Cerebellar nuclear complex (tissue), 1 donor: ENCODE measurements at places on chromosomes 12 and 14.

DNA sequence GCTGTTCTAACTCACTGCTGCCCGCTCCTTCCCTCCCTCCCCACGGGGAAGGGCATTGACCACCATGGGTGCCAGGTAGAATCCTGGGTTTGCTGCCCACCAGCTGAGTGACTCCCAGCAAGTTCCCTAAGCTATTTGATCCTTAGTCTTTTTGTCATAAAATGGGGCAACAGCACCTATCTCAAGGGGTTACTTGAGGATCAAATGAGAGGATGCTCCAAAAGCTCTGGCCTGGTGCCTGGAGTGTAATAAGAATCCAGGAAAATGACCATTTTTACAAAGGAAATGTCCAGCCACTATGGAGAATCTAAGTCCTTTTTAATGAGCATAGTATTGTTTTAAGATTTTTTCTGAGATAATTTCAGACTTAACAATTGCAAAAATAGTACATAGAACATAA is 61.4 kb upstream of the CMKLR1 start:
- DNase-seq: no peak

- DNase-seq: no peak
Observed at GRCh38 chr12:28794211-28794610, 354.9 kb upstream of the FAR2 start.

DNA sequence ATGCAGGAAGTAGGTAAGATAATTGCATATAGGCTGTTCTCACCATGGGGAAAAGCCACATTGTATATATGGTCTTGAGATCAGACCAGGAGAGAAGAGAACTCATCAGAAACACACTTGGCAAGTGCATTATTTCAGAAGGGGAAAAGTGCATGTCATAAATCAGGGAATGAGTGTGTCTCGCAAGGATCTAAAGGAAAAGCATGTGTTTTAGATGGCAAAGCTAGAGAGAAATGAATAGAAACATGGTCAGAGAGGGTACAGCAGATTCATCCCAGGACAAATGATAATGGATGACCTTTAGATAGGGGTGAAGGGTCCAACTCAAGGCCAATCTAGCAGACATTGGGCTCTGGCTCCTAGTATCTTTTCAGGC is 230.2 kb upstream of the NAV3 start:
- no peak for DNase-seq

GRCh38 chr14:105294142-105294597 is 6.6 kb downstream of the BRF1 start:
- DNase-seq: no peak

GRCh38 chr12:85825746-85826145 is 10.5 kb downstream of the RASSF9 start:
- no peak for DNase-seq

DNA sequence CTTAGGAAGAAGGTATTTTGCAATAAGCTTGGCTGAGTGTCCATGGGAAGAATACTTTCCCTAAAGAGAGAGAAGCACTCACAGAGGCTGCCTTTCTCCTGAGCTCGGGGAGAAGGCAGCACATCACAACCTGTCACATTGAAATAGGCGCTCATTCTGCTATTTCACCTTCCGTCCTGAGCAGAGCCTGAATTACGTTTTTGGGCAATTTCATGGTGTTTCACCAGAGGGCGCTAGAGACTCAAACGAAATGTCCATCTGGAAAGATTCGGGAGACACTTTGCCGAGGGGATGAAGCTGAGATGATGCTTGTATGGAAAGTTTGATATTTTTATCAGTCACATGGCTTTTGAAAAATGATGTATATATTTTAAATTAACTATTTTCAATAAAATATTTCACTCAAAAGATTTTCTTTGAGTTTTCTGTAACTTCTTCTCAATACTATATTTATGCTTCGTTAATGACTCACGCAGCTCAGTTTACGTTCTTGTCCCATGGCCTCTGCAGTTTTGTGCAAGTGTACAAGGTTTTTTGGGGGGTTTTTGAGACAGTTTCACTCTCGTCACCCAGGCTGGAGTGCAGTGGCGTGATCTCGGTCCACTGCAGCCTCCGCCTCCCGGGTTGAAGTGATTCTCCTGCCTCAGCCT is 17.4 kb upstream of the B4GALNT3 start:
- no peak for DNase-seq

DNA sequence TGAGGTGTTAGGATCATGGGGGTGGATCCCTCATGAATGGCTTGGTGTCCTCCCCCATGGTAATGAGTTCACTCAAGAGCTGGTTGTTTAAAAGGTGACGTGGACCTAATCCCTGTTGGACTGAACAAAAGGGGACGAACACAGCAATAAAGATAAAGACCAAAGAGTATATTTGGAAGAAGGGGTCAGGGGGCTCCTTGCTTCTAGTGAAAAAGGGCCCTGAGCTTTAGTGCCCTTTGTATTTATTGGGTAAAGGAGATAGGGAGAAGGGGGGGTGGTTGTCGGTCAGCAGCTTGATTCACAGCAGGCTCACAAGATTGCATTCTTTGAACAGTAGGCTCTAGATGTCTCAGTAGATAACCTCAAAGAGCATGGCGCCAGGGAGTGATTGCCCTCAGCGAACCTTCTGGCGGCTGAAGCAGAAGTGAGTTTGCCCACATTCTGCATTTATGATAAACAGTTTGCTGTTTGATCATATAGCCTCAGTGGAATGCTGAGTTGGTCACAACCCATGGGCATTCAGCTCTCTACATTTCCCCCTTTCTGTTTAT is 25.9 kb upstream of the MAPKAPK5 start:
- no peak for DNase-seq

DNA sequence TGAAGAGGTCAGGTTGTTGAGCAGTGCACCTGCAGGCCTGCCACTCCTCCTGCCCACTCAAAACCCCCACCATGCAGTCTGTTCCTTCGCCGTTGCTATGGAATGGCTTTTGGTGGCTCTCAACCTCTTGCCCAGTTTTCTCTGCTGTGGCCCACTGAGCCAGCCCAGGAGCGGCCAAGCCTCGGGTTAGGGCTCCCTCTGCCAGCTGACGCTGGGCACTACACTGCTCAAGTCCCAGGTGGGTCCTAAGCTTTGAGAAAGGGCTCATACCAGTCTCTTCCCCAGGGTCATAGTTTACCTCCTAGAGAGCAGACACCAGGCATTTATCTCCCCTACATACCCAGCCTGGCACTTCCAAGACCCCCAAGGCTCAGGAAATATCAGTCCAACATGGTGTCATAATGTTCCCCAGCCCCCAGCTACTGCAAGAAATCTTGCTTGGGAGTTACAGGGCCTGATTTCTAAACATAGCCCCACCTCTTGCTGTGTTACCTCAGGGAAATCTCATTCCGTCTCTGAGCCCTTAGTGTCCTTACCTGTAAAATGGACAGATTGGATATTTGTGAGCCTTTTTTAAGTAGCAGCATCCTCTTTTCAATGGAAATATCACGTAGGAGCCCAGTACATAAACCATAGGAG is 59.4 kb downstream of the TSPAN11 start:
- DNase-seq: no peak

DNA sequence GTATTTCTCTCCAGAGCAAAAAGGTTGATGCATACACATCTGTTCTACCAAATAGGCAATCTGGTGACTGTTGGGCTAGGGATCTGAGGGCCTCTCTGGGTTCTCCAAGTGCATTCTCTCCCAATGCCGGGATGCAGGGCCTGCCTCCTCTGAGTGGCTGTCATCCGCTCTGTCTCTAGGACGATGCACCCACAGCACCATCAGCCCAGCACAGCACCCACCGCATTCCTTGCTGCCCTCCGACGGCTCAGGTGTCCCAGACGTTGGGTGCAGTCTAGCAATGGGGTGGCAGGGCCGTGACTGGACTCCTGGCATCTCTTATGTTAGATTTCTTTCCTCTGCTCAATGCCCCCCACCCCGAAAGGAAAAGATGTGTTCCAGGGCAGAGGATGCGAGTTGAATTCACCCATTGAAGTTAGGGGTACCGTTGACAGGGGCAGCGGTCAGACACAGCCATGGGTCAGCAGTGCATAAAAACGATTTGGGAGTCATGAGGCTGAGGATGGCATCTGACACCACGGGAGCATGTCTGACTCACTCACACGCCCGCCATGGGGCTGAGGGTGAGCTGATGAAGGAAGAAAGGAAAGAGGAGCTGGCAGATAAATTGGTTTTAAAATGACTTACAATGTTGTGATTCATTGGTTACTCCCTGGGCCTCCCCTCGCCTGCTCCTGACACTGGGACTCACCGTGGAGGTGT is 93.2 kb upstream of the C14orf180 start:
- DNase-seq: no peak

DNA sequence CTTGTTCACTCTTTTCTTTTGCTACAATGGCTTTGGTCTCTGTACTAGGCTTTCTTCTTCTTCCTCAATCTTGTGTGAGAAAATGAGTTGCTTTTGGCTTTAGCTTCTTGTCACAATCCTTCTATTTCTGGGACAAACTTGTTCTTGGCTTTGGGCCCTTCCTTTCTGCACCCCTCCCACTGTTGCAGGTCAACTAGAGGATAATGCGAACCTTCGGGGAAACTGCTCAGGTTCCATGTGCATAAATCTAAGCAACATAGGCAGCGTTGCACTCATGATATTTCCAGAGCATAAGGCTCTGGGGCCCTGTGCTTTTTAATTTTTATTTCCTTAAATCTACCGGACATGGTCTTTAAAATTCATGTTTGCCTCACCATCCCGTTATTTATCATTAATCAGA is 89.8 kb upstream of the LRIG3 start:
- DNase-seq: no peak

DNA sequence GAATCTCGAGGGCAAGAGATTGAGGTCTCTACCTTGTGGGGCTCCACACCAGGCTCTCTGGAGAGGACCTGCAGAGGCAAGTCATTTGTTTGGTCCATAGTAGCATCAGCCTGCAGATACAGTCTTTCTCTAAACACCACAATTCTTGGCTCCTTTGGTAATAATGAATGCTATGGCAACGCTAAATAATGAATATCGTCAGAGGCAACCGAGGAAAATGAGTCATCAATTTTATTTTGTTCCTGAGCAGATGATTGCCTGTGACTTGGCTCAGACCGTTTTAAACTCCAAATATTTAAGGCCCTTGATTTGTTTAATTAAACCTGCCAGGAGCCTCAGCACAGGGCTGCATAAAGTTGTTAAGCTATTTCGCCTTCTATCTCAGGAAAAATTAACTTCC is 924.1 kb upstream of the TMEM132C start:
- DNase-seq: no peak
